ENCODE measurements at places on chromosomes 7 and 10. TPM values are rescaled to one million over a fixed set of nuclear protein-coding genes. Genes with fewer than 3 reads are reported as not detected.

KIFBP gene
- total RNA-seq: 14.5 TPM

CCDC172 gene
- not detected for total RNA-seq

CACNB2 gene
- 0.23 TPM for total RNA-seq

PIK3AP1 gene
- 3.1 TPM for total RNA-seq

ZYX gene
- 171 TPM for total RNA-seq

SPDYE2B gene
- not detected for total RNA-seq

POLL gene
- total RNA-seq: 29.2 TPM

ARHGAP12 gene
- 5.3 TPM for total RNA-seq

CHST3 gene
- total RNA-seq: 0.05 TPM

ZCWPW1 gene
- 1.9 TPM for total RNA-seq

GATAD1 gene
- total RNA-seq: 14.8 TPM

HSPA12A gene
- total RNA-seq: 0.02 TPM

ADAM12 gene
- 0.14 TPM for total RNA-seq

CCNY gene
- total RNA-seq: 61.3 TPM

FAM25C gene
- total RNA-seq: not detected

FAM13C gene
- total RNA-seq: not detected

BTBD16 gene
- not detected for total RNA-seq

NDUFB8 gene
- 277 TPM for total RNA-seq

DOCK4 gene
- 0.23 TPM for total RNA-seq

BMPER gene
- not detected for total RNA-seq

TCAF2 gene
- 21.3 TPM for total RNA-seq

HMX3 gene
- total RNA-seq: not detected

IDI2 gene
- total RNA-seq: not detected

IL6 gene
- 0.66 TPM for total RNA-seq

CCDC3 gene
- 0.07 TPM for total RNA-seq

GPRIN2 gene
- total RNA-seq: not detected

GATA3 gene
- 163 TPM for total RNA-seq

HYCC1 gene
- total RNA-seq: 93.5 TPM

OGDHL gene
- 0.20 TPM for total RNA-seq

CCM2 gene
- total RNA-seq: 122 TPM

VWDE gene
- 4.2 TPM for total RNA-seq

KNDC1 gene
- total RNA-seq: 0.57 TPM

All from T-helper 2 cell treated with Interferon-gamma antibody and Interleukin-4, amounts not matched to agents 100 ng/mL and 5 ng/mL, for 36 hours (primary cell).